ENCODE measurements at places on chromosomes 1 and 21. TPM values are rescaled to one million over a fixed set of nuclear protein-coding genes. Genes with fewer than 3 reads are reported as not detected.

Gene SIK1
- total RNA-seq: 68.0 TPM

Gene CHI3L1
- total RNA-seq: 0.34 TPM

Gene S100A7
- total RNA-seq: not detected

Gene COP1
- total RNA-seq: 45.9 TPM

Gene TRIM58
- 31.0 TPM for total RNA-seq

GRCh38 chr1:64766429-64766828 lies 21.6 kb downstream of the RAVER2 start:
- H3K27ac ChIP-seq: no peak overlapping the region
- H3K27me3 ChIP-seq: no peaks in the 10 kb centered on the region
- no peak overlapping the region for H3K4me3 ChIP-seq
- H3K36me3 ChIP-seq: no peaks in the 10 kb centered on the region
- no peak for DNase-seq

DNA sequence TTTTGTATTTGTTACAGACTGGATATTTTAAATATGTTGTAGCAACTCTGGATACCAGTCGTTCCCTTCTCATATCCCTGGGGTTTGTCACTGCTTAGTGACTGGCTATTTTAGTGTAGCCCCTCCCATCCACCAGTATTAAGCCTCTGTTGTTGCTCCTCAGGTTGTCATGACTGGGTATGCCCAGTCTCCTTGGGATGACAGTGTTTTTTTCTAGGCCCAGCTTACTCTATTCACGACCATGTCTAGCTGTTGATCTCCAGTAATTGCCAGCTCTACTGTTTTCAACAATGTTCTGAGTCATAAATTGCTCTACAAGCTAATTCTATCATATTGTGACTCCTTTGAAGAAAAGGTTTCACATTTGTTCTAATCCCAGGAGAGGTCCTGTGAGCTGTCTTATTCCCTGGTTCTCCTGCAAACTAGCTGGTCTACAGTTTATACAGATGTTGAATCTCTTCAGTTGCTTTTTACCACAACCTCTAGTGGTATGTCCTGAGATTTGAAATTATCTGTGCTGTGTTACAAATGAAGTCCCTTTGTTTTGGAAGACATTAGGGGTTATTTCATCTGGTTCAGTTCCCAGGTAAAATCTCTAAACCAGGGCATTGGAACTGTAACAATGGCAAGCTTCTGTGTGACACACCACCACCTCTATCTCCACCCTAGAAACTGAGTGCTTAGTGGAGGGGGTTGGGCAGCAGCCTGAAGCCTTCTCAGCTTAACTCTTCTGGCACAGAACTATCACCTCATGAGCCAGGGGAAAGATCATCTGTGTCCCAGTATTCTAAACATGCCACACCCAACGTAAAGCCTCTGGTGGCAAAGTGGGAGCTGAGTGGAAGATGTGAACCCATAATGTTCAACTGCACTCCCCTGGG lies 124.6 kb downstream of the TRIM33 start:
- no peak overlapping the region for H3K4me3 ChIP-seq
- no peaks in the 10 kb centered on the region for H3K4me1 ChIP-seq
- H3K36me3 ChIP-seq: no peaks in the 10 kb centered on the region
- no peak for DNase-seq
- H3K27ac ChIP-seq: no peak overlapping the region

DNA sequence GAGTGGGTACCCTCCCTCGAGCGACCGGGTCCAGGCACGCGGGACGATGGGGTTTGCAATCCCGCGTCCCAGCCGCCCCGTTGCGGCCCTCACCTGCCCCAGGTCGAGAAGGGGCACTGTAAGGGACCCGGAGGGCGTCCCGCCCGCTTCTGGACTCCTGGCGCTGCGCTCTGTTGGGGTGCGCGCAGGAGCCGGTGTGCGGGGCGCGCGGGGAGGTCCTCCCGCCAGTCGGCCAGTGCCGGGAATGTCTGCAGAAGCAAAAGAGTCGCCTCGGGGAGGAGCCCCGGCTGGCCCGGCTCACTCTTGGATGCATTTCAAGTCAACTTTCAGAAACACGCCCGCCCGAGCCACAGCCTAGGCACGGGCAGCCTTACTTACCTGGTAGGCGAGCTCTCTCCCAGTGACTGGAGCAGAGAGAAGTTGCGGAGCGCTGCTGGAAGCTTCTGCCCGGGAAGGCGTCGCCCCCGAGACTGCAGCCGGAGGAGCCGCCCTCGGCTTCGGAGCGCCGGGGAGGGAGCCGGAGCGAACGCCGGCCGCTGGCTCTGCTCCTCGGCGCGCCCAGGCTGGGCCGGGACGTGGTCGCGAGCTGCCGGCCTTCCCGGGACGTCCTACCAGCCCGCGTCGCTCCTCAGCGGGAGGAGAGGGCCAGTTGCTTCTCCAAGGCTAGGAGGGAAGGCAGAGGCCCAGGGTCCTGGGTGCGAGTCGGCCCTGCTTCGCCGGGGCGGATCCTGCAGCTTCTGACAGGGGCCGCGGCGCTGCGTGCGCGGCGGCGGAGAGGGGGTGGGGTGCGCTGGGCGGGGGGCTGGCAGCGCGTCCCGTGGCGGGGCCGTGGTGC lies at the start of gene LMX1A:
LMX1A (minus strand) TSS at position 739 of the 835 bp plus-strand sequence. CDS start 1,156 bp downstream, outside the sequence.
- H3K4me3 ChIP-seq: no peak within 1 kb of the TSS
- peaks cover 75% of the 10 kb centered on the region for H3K27me3 ChIP-seq
- no peak for DNase-seq
- no peaks in the 10 kb centered on the region for H3K36me3 ChIP-seq
- H3K4me1 ChIP-seq: no peaks in the 10 kb centered on the region

GRCh38 chr21:36636016-36636415 lies 62.9 kb upstream of the SIM2 start:
- no peaks in the 10 kb centered on the region for H3K36me3 ChIP-seq
- H3K4me3 ChIP-seq: no peak overlapping the region
- H3K4me1 ChIP-seq: peaks cover 5% of the 10 kb centered on the region
- peaks cover 3% of the 10 kb centered on the region for H3K27me3 ChIP-seq
- DNase-seq: no peak

GRCh38 chr1:86018283-86018923 lies 138.2 kb downstream of the COL24A1 start:
- no peaks in the 10 kb centered on the region for H3K36me3 ChIP-seq
- no peaks in the 10 kb centered on the region for H3K27me3 ChIP-seq
- no peaks in the 10 kb centered on the region for H3K4me1 ChIP-seq
- no peak for DNase-seq
- H3K27ac ChIP-seq: no peak overlapping the region

DNA sequence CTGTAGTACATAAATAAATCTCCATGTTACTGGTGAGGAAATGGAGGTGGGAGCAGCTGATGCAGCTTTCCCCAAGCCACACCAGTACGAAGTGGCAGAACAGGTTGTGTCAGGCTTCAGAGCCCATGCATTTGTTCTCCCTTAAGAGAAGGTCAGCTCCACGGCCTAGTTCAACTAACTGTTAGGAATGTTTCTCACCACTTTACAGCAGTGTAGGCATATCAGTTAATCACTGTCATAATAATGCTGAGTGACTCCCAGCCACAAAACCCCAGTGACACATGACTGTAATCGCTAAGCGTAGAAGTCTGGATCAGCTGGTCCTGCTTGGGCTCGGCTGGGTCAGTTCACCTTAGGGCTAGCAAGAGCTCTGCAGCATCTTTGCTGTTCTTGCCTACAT lies 90.4 kb downstream of the VPS26C start:
- peaks cover 63% of the 10 kb centered on the region for H3K36me3 ChIP-seq
- H3K27me3 ChIP-seq: no peaks in the 10 kb centered on the region
- no peak for DNase-seq
- no peaks in the 10 kb centered on the region for H3K4me1 ChIP-seq
- no peak overlapping the region for H3K4me3 ChIP-seq

- H3K27ac ChIP-seq: no peak overlapping the region
- DNase-seq: no peak
- H3K4me1 ChIP-seq: no peaks in the 10 kb centered on the region
These were observed 14.1 kb downstream of the CNR2 start for GRCh38 chr1:23899070-23899469.

DNA sequence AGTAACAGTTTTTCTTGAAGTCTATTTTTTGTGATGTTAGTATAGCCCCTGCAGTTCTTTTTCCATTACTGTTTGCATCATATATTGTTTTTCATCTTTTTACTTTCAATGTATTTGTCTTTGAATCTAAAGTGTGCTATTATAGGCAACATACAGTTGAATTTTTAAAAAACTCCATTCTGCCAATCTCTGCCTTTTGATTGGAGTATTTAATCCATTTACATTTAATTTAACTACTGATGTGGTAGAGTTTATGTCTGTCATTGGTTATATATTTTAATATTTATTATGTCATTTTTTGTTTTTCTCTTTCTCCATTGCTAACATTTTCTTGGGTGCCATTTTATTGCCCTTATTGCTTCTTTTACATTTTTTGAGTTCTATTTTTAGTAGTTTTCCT lies 296.3 kb downstream of the HMCN1 start:
- H3K27ac ChIP-seq: no peak overlapping the region
- H3K4me1 ChIP-seq: no peaks in the 10 kb centered on the region

DNA sequence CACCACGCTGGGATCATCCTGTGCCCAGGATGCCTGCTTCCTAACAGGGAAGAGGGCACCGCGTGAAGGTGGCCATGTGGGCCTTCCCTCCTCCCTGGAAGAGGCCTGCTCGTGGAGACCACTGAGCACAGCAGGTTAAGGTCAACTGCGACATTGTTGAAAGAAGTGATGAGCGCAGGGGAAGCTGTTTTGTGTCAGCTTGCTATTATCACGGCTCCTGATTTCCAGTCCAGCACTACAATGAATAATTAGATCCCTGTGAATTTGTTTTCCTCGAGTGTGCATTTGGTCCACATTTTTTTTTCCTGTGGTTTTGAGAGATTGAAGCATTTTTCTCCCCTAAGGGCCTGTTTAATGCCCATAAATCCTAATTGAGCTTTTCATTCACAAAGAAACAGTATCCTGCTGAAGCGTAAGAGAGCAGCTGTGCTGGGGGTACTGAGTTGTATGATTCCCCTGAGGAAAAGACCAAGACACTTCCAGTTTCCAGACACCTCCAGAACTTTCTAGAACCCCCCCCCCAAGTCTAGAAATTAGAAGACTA lies 204.9 kb downstream of the KCNJ6 start:
- no peak for DNase-seq
- no peak overlapping the region for H3K27ac ChIP-seq
- peaks cover 5% of the 10 kb centered on the region for H3K27me3 ChIP-seq
- H3K4me1 ChIP-seq: no peaks in the 10 kb centered on the region
- H3K4me3 ChIP-seq: no peak overlapping the region

DNA sequence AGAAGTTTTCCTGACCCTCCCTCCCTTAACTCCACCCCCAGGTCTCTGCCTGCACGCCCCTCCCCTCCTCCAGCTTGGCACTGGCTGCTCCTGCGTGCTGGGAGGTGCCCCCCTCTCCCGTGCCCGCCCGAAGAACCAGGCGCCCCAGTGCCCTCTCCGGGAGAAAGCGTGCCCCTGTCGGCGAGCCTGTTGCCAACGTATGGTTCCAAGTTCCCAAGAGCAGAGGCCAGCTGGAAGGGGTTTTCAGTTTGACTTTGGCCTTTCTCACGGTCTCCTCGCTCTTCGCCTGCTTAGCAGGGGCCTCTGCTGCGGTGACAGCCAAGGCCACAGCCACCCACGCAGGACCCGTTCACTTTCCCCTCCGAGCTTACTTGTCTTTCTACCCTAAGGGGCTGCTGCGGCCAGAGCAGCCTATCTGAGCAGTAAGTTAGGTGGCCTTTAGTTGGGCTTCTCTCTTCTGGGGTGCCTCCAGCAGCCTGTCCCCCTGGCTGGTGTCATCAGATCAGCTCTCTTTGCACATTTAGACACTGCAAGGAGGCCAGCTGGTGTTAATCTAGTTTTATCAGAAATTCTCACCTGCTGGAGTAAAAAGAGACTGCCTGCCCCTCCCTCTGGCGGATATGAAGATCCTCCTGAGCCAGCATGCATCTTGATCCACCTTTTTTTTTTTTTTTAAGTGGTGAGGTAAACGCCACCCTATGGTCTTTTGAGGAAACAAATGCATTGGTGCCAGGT lies 1.5 kb downstream of the STUM start:
- no peak for DNase-seq
- H3K4me1 ChIP-seq: peaks cover 3% of the 10 kb centered on the region
- no peaks in the 10 kb centered on the region for H3K36me3 ChIP-seq

DNA sequence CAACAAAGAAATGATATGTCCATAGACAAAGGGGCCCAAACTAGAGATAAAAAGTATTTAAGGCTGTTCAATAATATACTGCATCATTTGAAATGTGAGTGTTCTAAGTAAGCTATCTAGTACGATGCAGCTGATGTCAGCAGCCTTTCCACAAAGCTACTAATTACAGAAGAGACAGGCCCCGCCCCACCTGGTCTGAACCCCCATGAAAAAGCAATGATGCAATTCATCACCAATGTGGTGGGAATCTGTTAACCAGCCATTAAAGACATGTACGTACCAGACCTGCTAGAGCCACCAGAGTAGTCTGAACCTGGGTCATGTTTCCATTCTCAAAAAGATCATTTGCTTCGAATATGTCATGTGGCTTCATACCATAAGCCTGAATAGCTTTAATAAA lies 25.1 kb downstream of the CNN3 start:
- peaks cover 72% of the 10 kb centered on the region for H3K36me3 ChIP-seq
- peaks cover 45% of the 10 kb centered on the region for H3K4me1 ChIP-seq
- H3K4me3 ChIP-seq: no peak overlapping the region
- H3K27me3 ChIP-seq: no peaks in the 10 kb centered on the region

- peaks cover 54% of the 10 kb centered on the region for H3K36me3 ChIP-seq
- no peak for DNase-seq
- no peak overlapping the region for H3K4me3 ChIP-seq
- H3K27ac ChIP-seq: no peak overlapping the region
These were observed 9.0 kb downstream of the CERS2 start for GRCh38 chr1:150965605-150966004.

DNA sequence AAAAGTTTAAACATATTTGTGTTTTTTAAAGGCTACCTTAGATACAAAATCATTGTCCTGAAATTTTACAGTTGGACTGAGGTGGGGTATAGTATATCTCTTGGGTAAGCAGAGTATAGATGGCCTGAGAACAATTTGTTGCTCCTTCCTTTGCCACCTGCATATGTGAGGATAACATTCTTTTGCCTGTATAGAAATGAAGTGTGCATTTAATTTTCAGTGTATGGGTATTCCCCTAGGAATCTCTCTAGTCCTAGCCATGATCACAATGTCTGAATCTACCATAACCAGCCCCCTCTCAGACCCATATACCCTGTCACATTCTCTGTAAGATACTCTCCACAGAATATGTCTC lies 1.9 kb upstream of the FCGR2A start:
- no peaks in the 10 kb centered on the region for H3K4me1 ChIP-seq
- no peak overlapping the region for H3K4me3 ChIP-seq
- no peak for DNase-seq

GRCh38 chr1:74271503-74271902 lies 36.3 kb downstream of the TNNI3K start:
- no peaks in the 10 kb centered on the region for H3K36me3 ChIP-seq
- DNase-seq: no peak
- H3K27ac ChIP-seq: no peak overlapping the region
- H3K4me3 ChIP-seq: no peak overlapping the region

GRCh38 chr1:111556325-111557037 lies 53.0 kb upstream of the ADORA3 start:
- H3K36me3 ChIP-seq: no peaks in the 10 kb centered on the region
- no peak overlapping the region for H3K4me3 ChIP-seq
- H3K27me3 ChIP-seq: no peaks in the 10 kb centered on the region
- peaks cover 16% of the 10 kb centered on the region for H3K4me1 ChIP-seq
- DNase-seq: no peak
- no peak overlapping the region for H3K27ac ChIP-seq
